Activated naive CD8-positive, alpha-beta T cell treated with anti-CD3 and anti-CD28 coated beads, Interleukin-2, amount 50 U/mL, for 16 hours (primary cell): ENCODE measurements at places on chromosomes 16 and 17.

GRCh38 chr16:2699791-2700600 lies 17.7 kb downstream of the KCTD5 start:
- no peak for DNase-seq

GRCh38 chr16:27446721-27447120 lies 44.7 kb downstream of the IL21R start:
- no peak for DNase-seq

DNA sequence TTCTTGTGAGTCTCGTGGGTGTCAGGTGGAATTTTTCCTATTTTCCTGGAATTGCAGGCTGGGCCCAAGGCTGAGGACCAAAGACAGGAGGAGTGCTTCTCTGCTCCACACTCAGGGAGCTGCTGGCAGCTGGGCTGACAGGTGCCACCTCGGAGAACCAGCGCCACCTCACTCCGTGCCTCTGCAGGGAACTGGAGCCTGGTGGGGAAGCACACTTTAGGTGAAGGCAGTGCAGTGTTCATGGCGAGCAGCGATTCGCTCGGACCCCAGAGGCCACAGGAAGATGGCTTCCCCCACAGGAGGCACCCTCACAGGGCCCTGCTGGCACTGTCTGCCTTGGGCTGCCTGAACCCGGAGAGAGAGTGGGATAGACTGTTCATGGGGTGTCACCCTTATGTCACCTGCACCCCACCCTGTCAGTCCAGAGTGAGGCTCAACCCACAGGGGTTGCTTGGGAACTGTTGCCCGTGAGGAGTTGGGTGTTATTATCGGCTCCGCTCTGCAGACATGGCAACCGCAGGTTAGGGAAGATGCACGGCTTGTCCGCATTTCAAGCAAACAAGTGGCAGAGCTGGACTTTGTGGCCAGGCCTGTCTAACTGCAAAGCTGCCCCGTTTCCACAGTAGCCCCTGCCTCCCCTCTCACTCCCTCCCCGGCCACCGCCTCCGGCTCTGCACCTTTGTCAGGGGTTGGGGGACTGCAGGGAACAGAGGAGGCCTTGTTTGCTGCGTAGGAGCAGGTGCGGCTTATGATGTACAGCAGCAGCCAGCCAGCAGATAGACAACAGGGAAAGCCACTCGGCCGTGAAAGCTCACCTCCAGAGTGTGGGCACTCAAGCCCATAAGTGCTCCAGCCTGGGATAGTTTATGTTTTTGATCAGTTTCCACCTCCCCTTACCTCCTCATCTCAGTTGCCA lies 15.5 kb downstream of the TBC1D24 start:
- DNase-seq: no peak

DNA sequence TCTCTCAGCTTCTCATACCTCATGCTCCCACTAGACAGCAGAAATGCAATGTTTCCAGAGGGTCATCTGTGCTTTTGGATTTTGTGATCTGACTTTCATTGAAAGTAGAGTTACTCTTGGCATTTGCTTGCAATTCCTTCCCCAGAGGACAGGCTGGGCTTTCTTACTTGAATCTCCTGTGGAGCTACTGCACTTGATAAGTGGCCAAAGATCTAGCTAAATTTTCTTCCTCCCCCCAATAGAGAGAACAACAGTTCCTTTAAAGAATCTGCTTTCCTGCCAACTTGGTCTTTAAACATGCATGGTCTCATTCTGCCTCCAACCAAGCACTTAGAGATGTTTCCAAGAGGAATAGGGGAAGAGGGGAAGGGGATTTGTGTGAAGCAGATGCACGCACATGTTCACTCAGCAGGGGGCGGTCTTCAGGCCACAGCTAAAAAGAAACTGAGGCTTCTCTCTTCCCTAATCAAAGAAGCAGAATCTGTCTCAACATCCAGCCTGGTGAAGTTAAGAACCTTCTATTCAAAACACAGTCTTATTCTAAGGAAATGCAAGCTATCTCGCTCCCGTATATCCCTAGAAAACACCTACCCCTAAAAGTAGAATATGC lies 229.6 kb downstream of the ZFHX3 start:
- DNase-seq: no peak

- DNase-seq: no peak
Measured at GRCh38 chr16:12498077-12498476, 305.6 kb downstream of the CPPED1 start.

DNA sequence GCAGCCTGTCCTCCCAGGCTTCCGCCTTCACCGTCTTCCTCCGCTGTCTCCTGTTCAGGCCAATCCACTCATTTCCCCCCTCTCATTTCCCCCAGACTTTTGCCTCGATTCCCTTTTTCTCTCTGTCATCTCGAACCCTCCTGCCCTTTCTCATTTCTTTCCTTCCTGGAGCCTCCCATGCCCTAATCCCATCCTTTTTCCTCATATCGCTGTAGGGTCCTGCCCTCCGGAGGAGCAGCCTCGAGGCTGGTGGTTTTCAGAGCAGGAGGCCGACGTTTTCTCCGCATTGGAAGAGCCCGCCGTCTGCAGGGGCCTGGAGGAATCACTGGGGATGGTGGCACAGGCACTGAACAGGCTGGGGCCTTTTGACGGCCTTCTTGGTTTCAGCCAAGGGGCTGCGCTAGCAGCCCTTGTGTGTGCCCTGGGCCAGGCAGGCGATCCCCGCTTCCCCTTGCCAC lies 597 bp downstream of the OVCA2 start:
- no peak for DNase-seq

DNA sequence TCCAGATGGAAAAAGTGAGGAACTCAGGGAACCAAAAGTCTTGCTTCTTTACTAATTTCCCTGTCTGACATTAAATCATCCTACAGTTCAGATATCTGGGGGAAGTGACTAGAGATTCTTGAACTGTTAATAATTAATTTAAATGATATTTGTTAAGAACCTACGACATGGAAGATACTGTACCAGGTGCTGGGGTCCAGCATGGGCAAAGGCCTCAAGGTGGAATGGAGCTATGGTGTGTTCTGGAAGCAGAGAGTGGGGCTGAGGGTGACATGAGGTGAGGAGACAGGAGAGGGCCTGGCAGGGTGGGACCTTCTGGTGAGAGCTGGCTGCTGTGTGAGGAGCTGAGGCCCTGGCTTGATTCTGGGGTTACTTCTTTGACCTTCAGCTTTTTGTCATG lies 6.0 kb upstream of the CCL2 start:
- no peak for DNase-seq

DNA sequence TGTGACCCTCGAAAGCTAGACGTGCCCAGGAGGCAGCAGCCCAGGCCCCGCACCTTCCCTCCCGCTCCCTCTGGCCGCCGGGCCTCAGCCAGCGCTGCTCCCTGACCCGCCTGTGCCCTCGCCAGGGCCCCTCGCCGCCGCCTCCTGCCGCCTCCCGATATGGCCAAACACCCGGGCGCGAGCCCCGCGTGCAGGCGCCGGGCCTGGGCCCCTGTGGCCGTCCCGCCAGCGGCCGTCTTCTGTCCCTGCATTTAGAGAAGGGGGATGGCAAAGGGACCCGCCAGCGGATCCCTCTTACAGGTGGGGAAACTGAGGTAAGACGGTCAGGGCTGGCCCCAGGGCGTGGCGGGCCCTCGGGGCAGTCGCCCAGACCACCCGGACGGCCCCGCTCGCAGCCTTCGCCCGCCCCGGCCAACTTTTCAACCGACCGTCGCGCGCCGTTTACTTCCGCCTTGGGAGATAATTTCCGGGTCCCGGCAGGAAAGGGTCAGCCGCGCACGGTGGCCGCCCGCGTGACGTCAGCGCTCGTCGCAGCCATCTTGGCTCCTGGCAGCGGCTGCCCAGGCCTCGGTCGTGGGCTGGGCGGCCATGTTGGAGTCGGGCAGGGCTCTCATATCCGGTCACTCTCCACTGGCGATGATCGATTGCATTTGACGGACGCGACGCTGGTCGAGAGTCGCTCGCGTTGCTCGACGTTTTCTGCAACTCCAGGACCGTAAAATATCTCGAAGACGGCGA lies 7.0 kb upstream of the GNG13 start:
- peak; percentile 60 for DNase-seq

DNA sequence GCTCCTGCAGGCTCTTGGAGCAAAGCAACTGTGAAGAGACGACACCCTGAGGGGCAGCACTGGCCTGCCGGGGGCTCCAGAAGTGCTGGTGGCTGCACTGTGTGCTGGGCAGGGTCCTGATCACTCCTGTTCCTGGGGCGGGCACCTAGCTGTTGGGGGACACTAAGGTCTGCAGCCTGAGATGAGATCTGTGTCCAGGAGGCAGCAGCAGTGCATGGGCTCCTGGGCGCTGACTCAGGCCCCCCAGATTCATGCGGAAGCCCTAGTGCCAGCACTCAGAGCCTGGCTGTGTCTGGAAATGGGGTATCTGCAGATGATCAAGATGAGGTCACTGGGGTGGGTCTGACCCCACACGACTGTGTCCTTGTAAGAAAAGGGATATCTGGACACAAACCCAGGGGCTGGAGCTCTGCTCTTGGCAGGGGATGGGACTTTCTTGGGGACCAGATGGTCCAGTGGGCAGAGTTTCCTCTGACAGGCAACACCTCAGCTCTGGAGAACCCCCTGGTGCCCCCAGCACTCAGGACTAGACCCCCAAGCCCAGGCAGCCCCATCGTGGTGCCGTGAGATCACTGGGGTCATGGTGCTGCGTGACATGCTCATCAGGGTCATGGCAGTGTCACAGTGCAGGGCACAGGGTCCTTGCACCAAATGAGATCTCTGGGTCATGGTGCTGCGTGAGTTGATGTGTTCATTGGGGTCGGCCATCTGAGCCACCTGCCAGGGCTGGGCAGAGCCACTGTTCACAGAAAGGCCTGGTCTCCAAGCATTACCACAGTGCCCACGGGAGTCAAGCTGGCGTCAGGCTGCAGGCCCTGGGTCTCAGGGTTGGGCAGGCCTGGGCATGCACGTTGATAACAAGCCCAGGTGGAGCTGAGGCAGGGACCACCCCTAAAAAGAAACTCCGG lies 9.5 kb downstream of the FAAP100 start:
- DNase-seq: no peak

GRCh38 chr17:29584452-29585079 lies 4.9 kb downstream of the GIT1 start:
- no peak for DNase-seq

- DNase-seq: no peak
Measured at GRCh38 chr16:81668243-81669097, 110.6 kb upstream of the PLCG2 start.

DNA sequence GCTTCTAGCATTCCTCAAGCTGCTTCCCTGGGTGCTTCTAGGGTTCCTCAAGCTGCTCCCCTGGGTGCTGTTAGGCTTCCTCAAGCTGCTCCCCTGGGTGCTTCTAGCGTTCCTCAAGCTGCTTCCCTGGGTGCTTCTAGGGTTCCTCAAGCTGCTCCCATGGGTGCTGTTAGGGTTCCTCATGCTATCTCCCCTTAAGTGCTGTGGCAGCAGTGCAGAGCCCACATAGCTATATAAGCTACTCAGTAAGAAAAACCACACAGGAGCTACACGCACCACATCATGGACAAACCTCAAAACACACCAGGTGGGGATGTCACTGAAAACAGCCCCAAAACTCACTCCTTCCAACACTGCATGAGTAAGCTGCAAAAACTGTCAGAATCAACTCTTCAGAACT lies 35.2 kb downstream of the ANKRD11 start:
- DNase-seq: no peak

GRCh38 chr16:71852158-71852557 lies 6.4 kb downstream of the ATXN1L start:
- DNase-seq: no peak

DNA sequence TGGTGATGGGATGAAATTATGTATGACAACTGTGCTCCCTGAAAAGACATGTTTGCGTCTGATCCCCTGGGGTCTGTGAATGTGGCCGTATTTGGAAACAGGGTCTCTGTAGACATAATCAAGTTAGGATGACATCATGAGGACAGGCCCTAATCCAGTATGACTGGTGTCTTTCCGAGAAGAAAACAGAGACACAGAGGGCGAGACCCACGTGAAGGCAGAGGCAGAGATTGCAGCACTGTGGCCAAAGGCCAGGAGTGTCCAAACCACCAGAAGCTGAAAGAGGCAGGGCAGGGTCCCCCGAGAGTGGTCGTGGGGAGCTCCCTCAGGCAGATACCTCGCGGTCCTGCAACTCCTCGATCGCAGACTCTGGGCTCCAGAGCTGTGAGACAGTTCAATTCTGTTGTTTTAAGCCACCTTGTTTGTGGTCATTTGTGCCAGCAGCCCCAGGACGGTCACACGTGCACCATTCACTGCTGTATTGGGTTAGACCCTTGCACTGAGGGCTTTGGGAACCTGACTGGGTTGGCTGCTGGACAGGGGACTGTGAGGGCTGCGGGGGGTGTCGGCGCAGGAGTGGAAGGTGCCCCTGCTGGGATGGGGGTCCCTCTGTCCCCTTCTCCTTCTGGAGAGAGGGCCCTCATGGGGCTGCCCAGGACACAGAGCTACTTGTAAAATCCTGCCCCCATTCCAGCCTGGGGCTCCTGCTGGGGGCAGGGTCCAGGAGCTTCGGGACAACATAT lies 27.7 kb downstream of the METRNL start:
- DNase-seq: no peak

GRCh38 chr17:46025510-46026165 lies 26.6 kb downstream of the STH start:
- no peak for DNase-seq

GRCh38 chr17:36598951-36599401 lies 2.4 kb upstream of the MRM1 start:
- no peak for DNase-seq

GRCh38 chr17:82752371-82753200 lies 721 bp downstream of the TBCD start:
- DNase-seq: no peak

- no peak for DNase-seq
Measured at GRCh38 chr17:1467898-1468492, 12.0 kb upstream of the CRK start.

- no peak for DNase-seq
Measured at GRCh38 chr17:78875363-78876093, 27.5 kb downstream of the CEP295NL start.

- no peak for DNase-seq
Measured at GRCh38 chr16:72128701-72129100, 35.1 kb downstream of the DHX38 start.

GRCh38 chr17:78705071-78705470 lies 77.0 kb downstream of the CYTH1 start:
- no peak for DNase-seq

DNA sequence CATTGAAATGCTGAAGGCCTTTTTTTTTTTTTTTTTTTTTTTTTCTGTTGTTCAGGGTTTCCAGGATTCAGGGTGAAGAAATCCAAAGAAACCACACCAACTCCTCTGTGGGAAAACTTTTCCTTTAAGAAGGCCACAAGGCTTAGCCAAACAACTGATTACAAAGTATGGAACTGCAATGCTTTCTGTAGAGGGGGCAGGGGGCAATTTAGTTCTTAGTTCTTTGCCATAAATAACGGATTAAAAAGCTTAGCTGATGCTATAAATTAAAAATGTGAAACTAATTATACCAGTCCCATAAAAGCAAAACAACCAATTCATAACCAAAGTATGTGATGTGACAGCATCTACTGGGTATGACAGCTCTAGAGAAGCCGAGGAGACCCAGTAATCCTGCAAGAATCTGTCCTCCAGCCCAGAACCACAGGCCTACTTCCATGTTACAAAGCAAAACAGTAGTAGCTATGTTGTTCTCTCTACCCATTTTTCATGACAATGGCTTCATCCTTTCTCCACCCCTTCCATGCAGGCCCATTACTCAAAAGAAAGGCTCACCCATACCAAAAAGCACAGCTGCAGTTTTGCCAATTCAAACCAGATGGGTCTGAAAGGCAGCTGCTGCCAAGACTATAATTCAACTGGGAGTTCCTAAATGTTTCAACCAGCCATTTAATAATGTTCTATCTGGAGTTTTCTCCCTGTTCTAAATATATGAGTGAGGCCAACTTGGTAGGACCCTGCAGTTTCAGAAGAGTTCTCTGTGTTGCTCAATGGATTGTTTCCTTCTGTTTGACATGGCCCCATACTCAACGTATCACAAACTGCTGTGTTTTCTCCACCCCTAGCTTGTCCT lies 167.1 kb upstream of the ZFHX3 start:
- no peak for DNase-seq

GRCh38 chr16:72467157-72467759 lies 295.3 kb upstream of the PMFBP1 start:
- no peak for DNase-seq
